ENCODE measurements at places on chromosomes 12 and 14.

GRCh38 chr14:70726651-70727375, 82.5 kb downstream of the MAP3K9 start:
- DNase-seq, result no peak

DNA sequence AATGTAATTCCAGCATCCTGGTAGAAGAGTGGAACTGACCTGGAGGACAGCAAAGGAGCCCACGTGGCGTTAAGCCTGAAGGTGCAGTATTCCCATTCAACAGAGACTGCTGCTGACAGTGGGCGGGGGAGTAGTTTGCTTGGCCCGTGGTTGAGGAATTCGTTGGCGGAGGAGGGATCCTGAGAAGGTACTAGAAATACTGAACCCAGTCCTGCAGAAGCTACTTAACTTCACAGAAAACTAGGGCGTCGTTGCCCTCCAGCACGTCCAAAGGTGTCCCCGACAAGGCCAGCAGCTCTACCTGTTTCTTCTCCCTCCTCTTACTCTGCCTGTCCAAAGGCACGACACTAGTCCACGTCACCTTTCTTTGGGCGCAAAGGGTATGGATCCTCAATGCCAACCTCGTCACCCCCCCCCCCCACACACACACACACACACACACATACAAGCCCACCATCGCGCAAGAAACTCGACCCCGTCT, 303 bp downstream of the PUS7L start:
- peak; percentile 7 for DNase-seq

DNA sequence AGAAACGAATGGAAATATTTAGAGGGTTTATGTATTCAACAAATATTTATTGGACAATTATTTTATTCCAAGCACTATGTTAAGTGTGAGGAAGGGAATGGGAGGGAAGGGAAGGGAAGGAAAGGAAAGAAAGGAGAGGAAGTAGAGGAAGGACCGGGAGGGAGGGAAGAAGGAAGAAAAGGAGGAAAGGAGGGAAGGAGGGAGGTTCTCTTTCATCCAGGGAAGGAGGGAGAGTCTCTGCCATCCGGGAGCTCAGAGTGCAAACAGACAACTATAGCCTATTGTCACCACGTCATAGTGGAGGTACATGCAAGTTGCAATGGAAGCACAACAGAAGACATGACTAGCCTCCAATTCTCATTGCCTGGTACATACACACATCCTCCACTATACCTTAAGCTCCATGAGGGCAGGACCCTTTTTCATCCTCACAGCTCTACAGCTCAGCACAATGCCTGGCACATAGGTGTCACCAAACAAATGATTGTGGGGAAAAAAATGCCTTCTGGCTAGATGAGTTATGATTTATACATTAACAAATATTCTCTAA, 48.1 kb downstream of the DAD1 start:
- no peak for DNase-seq

DNA sequence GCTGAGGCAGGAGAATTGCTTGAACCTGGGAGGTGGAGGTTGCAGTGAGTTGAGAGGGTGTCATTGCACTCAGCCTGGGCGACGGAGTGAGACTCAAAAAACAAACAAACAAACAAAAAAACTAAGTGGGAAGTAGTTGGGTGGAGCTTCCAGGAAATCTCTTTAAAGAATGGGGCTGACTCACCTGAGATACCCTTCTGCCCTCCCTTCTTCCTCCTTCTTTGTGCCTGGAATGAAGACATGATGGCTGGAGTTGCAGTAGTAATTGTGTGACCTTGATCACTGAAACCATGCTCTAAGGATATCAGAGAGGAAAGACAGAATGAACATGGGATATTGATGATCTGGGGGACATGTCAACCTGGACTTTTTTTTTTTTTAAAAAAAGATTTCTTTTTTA, 87.6 kb upstream of the MED13L start:
- no peak for DNase-seq

- no peak for DNase-seq
Measured at GRCh38 chr14:94660306-94660946, 48.2 kb downstream of the SERPINA3 start.

DNA sequence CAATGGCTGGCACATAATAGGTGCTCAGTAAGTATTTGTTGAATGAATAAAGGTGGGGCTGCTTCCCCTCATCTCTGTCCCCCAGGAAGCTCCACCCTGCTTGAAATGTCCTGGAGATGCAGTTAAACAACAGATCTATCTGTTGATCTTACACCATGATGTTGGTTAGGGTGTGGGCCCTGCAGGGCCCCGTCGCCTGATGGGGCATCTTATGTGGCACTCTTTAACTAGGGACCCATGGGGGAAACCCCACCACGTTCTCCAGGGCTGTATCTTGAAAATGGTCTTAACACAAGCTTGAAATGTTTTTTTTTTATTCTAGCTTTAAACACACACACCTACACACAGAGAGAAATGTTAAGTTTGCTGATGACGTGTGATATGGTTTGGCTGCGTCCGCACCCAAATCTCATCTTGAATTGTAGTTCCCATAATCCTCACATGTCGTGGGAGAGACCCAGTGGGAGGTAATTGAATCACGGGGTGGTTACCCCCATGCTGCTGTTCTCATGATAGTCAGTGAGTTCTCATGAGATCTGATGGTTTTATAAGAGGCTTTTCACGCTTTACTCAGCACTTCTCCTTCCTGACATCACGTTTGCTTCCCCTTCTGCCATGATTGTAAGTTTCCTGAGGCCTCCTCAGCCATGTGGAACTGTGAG, 741.7 kb downstream of the VRK1 start:
- no peak for DNase-seq

GRCh38 chr12:19205120-19205519, 75.6 kb downstream of the PLEKHA5 start:
- DNase-seq, result no peak

DNA sequence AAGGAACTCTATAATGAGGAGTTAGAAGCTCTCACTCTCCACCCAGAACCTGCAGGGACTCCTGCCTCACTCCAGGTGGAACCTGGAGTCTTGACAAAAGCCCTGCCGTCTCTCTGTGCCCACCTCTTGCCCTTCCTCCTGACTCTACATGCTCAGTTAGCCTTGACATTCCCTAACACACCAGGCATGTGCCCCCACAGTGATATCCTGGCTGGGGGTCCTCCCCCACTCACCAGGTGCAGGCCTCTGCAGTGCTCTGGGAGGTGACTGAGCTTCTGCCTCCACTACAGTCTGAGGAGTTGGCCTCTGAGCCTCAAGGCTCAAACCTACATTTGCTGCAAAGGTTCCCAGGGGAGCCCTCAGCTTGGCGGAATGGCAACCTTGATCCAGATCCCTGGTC, 300.7 kb downstream of the ADGRD1 start:
- DNase-seq, result no peak

DNA sequence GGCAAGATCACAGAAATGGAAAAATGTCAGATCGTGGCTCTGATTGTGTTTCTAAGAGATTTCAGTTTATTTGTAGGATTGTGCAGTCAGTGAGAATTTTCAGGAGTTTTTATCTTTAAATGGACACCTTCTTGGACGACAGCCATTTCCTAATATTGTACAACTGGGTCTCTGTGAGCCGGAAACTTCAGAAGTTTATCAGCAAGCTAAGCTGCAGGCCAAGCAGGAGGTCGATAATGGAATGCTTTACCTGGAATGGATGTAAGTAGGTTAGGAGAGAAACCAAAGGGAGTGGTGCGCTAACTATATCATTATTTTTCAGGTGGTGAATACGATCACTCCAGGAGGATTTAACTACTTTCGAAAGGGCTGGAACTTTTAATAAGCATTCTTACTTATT, 26.4 kb downstream of the APAF1 start:
- no peak for DNase-seq
